Activated CD4-positive, alpha-beta T cell treated with anti-CD3 and anti-CD28 coated beads, Interleukin-2, amount 50 U/mL, for 48 hours (primary cell): ENCODE measurements at places on chromosomes 7 and 10.

DNA sequence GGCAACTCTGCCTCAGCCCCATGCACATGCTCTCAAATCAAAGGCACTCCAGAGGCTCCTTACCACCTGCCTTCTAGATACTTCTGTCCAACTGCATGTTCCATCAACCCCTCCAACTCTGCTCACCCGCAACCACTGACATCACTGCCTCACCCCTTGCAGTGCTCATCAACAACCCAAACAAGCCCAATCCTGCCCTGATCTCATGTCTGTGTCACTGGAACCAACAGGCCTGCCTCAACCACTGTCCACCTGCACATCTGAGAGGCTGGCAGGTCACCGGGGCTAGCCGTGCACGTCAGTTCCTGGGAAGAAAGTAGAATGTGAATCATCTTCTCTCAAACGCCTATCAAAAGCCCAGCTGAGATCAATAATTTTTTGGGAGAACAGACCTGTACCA, 33.3 kb downstream of the CTBP2 start:
- no peak for DNase-seq

GRCh38 chr10:114631666-114632417, 26.2 kb downstream of the ABLIM1 start:
- DNase-seq = peak; percentile 23

GRCh38 chr7:7498856-7499255, 36.8 kb downstream of the COL28A1 start:
- no peak for DNase-seq

- DNase-seq = no peak
Measured at GRCh38 chr7:35508623-35509400, 186.1 kb downstream of the HERPUD2 start.

DNA sequence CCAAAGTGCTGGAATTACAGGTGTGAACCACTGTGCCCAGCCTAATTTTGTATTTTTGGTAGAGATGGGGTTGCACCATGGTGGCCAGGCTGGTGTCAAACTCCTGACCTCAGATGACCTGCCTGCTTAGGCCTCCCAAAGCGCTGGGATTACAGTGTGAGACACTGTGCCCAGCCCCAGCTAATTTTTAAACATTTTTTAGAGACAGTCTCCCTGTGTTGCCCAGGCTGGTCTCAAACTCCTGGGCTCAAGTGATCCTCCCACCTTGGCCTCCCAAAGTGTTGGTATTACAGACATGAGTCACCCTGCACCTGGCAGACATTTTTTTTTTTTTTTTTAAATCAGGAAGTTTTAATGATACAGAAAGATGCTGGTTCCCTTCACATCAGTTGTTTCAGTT, 15.5 kb downstream of the DENND10 start:
- DNase-seq = no peak
